ENCODE measurements at places on chromosomes 6 and 20. TPM values are rescaled to one million over a fixed set of nuclear protein-coding genes. Genes with fewer than 3 reads are reported as not detected.
A peak's percentile ranks its signal among the peaks of the same experiment; 100 is the strongest.

DNA sequence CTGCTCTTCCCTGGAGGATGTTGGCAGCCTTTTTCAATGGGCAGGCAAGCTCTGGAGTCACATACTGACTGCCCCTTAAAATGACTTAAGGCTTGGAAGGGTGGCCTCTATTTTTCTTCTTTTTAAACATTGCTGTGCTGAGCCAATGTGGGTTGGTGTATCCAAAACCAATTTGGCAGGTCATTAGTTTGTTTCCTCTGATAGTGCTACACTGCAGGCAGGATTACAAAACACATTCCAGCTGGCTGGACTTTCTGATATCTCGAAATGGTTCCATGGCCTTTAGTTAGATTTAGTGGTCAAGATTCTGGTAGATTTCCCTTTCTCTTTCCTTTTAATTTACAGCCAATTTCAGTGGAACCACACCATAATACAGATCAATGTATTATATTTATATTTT, 28.1 kb upstream of the BMP2 start:
- H3K27ac ChIP-seq, result no peak overlapping the region
- no peaks in the 10 kb centered on the region for H3K4me1 ChIP-seq
- H3K27me3 ChIP-seq, result no peaks in the 10 kb centered on the region
- no peaks in the 10 kb centered on the region for H3K36me3 ChIP-seq
- no peak overlapping the region for H3K4me3 ChIP-seq

DNA sequence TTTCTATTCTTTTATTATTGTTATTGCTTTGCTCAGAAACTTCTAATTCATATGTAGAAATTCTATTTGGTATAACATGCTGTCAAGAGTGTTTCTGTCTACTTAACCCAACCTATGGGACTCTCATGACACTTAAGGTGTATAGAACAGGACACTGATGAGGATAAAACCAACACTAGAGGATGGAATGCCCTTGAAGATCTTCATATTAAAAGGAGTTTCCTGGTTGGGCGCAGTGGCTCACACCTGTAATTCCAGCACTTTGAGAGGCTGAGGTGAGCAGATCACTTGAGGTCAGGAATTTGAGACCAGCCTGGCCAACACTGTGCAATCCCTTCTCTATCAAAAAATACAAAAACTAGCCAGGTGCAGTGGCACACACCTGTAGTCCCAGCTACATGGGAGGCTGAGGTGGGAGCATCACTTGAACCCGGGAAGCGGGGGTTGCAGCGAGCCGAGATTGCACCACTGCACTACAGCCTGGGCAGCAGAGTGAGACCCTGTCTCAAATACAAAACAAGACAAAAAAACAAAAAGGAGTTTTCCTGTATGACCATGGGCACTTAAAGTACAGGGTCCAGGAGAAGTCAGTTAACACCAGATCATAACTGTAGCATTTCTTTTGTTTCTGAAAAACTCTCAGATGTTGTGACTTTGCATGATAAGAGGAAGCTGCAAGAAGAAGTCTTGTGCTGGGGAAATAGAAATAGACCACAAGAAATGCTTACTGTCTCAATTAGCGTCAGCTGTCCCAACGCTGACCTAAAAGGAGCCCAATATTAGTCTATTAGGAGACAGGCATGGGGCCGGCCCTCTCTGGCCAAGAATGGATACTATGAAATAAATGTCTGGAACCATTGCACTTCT, 38.9 kb upstream of the CD2AP start:
- no peak for DNase-seq
- peaks cover 4% of the 10 kb centered on the region for H3K36me3 ChIP-seq
- H3K27me3 ChIP-seq, result no peaks in the 10 kb centered on the region
- H3K4me1 ChIP-seq, result no peaks in the 10 kb centered on the region

DNA sequence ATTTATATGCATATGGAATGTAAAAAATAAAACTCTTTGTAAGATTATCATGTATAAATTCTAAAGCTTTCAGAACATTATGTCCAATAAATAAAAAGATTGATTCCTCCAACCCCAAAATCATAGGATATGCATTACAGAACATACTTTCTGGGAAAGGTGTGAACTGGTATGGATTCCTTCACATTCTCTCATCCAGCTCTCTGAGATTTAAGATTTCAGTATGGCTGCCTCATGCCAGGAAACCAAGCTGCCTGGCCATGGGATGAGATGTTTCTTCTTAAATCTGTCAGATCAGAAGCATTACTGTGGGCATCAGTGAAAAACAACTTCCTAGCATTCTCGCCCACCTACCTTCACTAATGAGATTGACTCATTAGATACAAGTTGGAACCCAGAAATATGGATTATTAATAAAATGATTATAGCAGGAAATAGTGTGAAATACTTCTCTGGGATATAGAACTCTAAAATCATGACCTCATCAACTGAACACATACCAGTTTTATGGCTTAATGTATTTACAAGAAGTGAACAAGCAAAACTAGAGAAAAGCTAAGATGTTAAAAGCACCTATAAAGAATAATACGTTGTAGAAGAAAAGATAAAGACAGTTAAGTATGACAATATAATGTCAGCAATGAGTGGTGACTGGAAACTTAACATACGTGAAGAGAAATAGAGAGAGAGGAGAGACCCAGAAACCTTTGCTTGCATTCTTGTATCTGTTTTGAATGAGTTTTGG, 171.6 kb upstream of the PHACTR1 start:
- no peak overlapping the region for H3K4me3 ChIP-seq
- no peak overlapping the region for H3K27ac ChIP-seq

DNA sequence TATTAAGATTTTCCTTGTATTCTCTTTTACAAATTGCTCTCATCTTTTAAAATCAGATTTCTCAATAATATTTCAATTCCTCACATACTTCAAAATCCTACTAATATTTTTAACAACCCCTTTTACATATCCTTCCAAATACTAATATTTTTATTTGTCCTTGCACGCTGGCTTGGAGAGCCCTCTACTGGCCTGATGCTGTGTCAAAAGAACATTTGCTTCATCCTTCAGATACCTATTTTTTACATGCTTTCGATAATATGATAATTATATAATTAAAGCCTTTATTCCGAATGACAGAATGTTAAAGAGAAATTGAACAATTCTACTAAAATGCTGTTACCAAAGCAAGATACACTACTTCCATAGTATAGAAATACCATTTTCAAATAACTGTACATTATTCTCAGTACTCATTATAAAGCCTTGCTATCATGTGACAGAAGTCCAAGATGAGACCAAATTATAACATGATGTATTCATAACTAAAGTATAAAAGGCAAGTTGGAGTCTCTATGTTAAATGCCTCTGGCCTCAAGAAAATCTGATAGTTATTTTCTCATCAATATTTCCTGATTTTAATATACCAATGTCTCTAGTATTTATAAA, 39.0 kb upstream of the PLN start:
- peaks cover 27% of the 10 kb centered on the region for H3K4me1 ChIP-seq
- no peaks in the 10 kb centered on the region for H3K27me3 ChIP-seq
- H3K4me3 ChIP-seq, result no peak overlapping the region
- H3K36me3 ChIP-seq, result peaks cover 20% of the 10 kb centered on the region
- H3K27ac ChIP-seq, result no peak overlapping the region

- H3K36me3 ChIP-seq, result no peaks in the 10 kb centered on the region
- H3K4me1 ChIP-seq, result peaks cover 19% of the 10 kb centered on the region
- no peak for DNase-seq
- no peak overlapping the region for H3K27ac ChIP-seq
Observed at GRCh38 chr20:12057778-12058177, 140.1 kb downstream of the BTBD3 start.

DNA sequence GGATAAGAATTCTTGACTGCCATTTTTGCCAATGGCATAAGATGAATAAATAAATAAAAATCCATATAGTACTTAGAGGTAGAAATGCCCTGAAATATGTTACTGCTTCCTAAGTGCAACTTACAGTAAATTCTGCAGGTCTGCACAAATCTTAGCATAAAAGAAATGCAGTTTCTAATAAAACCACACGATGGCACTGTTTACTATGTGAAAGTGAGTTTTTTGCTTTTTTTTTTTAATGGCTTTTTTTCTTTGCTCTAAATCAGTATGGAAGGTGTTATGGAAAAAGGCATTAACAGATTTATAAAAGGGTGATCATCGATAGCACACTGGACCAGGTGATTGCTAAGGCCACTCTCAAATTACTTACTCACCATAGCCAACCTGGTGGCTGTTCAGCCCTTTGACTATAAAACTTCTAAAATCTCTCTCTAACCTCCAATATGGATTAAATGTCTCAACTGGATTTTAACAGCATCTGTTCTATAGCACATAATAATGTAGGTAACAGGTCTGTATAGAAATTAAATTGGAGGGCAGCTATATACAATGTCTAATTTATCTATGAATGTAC, 45.8 kb downstream of the AHI1 start:
- no peak overlapping the region for H3K4me3 ChIP-seq
- H3K27ac ChIP-seq, result no peak overlapping the region
- H3K4me1 ChIP-seq, result no peaks in the 10 kb centered on the region
- no peaks in the 10 kb centered on the region for H3K27me3 ChIP-seq

DNA sequence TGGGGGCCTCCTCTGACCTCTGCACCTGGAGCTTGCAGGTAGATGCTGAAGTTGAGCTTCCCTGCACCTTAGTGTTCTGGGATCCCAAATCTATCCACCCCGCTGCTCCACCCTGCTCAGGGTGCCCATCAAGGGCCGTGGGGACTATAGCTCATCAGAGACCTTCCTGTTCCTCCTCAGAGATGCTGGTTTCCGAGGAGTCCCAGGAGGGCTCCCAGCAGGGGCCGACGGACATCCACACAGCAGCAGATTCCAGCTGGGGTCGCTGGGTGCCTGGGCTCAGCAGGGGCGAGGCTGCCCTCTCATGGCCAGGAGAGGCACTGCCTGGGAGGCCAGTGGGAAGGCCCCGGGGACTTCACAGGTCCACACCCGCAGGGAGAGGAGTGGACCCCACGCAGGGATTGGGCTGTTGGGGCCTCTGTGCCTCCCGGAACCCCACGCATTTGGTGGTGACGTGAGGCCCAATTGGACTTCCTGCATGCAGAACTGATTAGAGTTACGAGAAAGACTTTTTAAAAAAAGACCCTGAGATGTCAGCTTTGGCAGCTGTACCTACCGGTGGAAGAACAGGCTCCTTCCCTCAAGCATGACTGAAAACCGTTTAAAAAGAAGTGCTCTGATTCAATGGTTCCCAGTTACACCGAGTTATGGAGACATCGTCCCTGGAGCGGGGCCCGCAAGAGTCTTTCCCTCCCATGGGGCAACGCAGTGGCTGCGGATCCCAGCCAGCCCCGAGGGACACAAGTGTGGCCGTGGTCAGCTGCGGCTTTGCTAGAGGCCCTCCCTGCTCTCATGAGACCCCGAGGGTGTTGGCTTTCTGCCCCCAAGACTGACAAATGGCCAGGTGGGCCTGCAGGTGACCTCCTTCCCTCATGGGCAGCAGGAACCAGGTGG, 25.3 kb upstream of the SLCO4A1 start:
- H3K27me3 ChIP-seq, result no peaks in the 10 kb centered on the region
- H3K27ac ChIP-seq, result no peak overlapping the region
- peak overlapping the region; percentile 52 for H3K4me3 ChIP-seq
- H3K36me3 ChIP-seq, result no peaks in the 10 kb centered on the region
- DNase-seq, result peak; percentile 62

- peaks cover 21% of the 10 kb centered on the region for H3K27me3 ChIP-seq
- no peaks in the 10 kb centered on the region for H3K4me1 ChIP-seq
- H3K4me3 ChIP-seq, result no peak overlapping the region
Observed at GRCh38 chr6:85764844-85765243, 122.2 kb upstream of the SYNCRIP start.

DNA sequence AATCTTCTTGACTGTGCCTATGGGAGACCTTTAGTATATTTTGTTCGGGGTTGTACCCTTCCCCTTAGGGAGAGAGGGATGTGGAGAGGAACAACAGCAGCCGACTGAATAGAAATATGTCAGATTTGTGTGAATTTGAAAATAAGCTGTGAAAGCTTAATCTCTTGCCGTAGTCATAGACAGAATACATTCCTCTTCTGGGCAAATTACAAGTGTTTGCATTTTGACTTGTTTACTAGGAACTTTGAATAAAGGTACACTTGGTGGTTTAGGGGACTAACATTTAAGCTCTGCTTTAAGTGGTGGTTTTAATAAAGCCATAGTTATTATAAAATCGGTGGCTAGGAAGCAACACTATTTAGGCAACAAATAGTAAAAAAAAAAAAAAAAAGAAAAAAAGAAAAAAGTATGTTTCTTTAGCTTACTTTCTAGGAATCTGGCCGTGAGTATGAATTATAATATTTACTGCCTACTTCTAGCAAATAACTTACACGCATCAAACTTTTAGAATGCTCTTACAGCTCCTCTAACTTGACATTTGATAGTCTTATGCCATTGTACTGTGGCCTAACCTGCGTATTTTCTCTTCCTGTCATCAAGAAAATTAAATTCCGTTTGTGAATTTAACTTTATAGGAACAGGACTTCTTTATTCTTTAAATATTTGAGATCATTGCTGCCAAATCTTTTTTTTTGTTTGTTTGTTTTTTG, 65.1 kb downstream of the ZBTB2 start:
- DNase-seq, result no peak
- H3K27ac ChIP-seq, result no peak overlapping the region
- H3K4me3 ChIP-seq, result peak overlapping the region; percentile 76
- H3K36me3 ChIP-seq, result no peaks in the 10 kb centered on the region
- H3K27me3 ChIP-seq, result peaks cover 14% of the 10 kb centered on the region

DNA sequence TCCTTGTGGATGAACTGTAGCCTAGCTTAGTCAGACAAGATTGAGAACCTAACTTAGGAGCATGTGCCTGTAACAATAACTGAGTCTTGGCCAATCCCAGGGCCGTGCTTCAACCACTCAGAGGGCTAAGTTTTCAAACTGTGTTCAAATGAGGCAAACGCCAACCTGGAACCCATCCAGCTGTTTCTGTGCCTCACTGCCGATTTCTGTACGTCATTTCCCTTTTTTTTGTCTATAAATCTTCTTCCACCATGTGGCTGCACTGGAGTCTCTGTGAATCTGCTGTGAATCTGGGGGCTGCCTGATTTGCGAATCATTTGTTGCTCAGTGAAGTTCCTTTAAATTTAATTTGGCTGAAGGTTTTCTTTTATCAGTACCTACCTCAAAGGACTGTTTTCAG, 115.0 kb upstream of the CHD6 start:
- peaks cover 2% of the 10 kb centered on the region for H3K27me3 ChIP-seq
- H3K36me3 ChIP-seq, result peaks cover 4% of the 10 kb centered on the region
- H3K4me3 ChIP-seq, result no peak overlapping the region
- H3K27ac ChIP-seq, result no peak overlapping the region
- DNase-seq, result no peak

MATN4 gene
- not detected for polyA plus RNA-seq

SPDEF gene
- polyA plus RNA-seq, result not detected

FAM162B gene
- not detected for polyA plus RNA-seq

CAPN11 gene
- not detected for polyA plus RNA-seq

RPP21 gene
- 73.6 TPM for polyA plus RNA-seq

RIPOR3 gene
- polyA plus RNA-seq, result 2.4 TPM
